ENCODE measurements at places on chromosomes 5 and 9.

GRCh38 chr5:132498152-132498551, 7.6 kb upstream of the IRF1 start:
- DNase-seq, result no peak

DNA sequence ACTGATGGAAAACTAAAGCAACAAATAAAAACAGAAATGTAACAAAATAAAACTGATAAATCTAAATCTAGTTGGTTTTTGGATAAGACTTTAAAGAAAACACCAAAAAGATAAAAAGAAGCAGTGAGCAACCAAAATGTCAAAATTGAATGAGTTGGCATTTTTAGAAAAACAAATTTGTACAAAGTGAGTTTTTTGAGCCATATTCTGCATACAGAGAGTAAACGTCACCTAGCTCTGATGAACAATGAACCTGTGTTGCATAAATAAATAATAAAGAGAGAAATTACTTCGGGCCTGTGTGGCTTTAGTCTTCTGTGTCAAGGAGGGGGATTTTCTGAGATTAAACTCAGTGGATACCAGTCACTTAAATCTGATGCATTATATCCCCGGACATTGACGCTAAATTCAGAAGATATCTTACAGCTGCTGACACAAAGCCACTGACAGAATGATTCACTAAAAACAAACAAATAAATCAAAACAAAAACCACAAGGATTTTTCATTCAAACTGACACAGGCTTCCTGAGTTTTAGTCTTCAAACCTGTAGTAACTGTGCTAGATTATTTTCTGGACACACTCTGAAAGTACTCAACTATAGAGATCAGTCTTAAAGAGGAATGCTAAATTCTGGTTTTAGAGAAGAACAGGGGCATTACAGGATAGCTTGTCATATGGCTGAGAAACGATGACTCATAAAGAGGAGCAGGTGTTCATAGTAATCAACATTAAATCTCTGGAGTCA, 403.5 kb upstream of the ST8SIA4 start:
- no peak for DNase-seq

GRCh38 chr9:68798423-68798822, 93.4 kb downstream of the PIP5K1B start:
- no peak for DNase-seq

GRCh38 chr9:98887918-98888510, 55.7 kb upstream of the COL15A1 start:
- no peak for DNase-seq

All from urinary bladder (tissue), 4 donors.